Type B pancreatic cell (in vitro differentiated cells): ENCODE measurements at places on chromosomes 1 and 21. TPM values are rescaled to one million over a fixed set of nuclear protein-coding genes. Genes with fewer than 3 reads are reported as not detected.

Gene RNU1-1
- 2,993 and 3,564 TPM in 2 replicates for total RNA-seq

Gene OR2AK2
- not detected in 2 replicates for total RNA-seq

Gene CRABP2
- total RNA-seq = 83.7 and 370 TPM in 2 replicates

Gene ANKRD34A
- total RNA-seq = 0.12 and 0.94 TPM in 2 replicates

GRCh38 chr1:33815061-33815460 is 48.8 kb upstream of the HMGB4 start:
- no peak for DNase-seq

DNA sequence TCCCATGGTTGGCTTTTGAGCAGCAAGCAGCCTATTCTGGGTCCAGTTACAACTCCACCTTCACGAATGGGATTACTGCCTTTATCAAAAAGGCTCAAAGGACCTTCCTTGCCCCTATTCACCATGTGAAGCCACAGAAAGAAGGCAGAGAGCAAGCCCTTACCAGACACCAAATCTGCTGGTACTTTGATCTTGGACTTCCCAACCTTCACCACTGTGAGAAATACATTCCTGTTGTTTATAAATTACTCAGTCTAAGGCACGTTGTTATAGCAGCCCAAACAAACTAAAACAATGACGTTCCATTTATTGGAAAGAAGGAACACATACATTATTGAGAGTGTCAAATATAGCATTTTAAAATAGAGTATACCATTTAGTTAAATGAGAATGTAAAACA is 1557.9 kb downstream of the PLA2G4A start:
- no peak for DNase-seq

GRCh38 chr1:203402629-203403337 is 51.9 kb upstream of the FMOD start:
- DNase-seq = no peak

- no peak for DNase-seq
These were observed 38.9 kb upstream of the TARDBP start for GRCh38 chr1:10973552-10973951.

Gene SYPL2
- 0.33 and 0.58 TPM in 2 replicates for total RNA-seq

Gene RGS13
- 0.19 TPM in 1 of 2 replicates, not detected in the other for total RNA-seq

DNA sequence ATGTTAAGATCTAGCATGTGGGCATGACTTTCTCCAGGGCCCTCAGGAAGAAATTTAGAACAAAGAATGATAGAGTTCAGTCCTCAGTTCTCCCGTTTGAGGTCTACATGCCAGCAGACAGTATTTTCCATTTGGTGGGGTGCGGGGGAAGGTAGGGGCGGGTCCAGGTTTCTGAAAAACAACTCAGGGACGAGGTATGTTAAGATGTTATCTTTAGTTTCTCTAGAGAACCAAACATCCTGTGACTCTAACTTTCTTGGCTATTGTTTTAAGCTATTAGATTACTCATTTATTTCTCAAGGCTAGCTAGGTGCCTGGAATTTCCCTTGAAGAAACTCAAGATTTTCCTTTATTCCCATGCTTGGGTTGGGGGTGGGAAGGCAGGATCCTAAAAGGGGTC is 42.3 kb upstream of the SYT14 start:
- DNase-seq = no peak

- DNase-seq = no peak
These were observed 267.6 kb downstream of the SETD4 start for GRCh38 chr21:35792569-35793305.

Gene ABCG1
- 6.2 and 8.4 TPM in 2 replicates for total RNA-seq
